ENCODE measurements at places on chromosomes 6 and 20.
A peak's percentile ranks its signal among the peaks of the same experiment; 100 is the strongest.

DNA sequence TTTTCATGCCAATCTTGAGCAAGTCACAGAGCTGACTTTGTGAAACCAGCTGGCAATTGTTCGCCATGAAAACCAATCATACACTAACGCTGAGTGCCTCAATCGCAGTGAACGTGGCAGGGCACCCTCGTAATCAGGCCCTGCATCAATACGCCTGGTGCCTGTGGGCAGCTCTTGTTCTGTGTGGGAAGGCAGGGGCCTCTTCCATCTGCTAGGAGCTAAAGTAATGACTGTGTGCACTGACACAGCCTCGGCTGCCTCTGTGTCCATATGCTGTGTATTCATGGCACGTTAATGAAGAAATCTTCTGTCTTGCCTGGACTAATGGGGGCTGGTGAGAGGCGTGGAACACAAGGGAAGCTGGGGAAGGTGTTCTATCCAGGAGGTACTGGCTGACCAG is 27.8 kb upstream of the SYNDIG1 start:
- no peak for DNase-seq

DNA sequence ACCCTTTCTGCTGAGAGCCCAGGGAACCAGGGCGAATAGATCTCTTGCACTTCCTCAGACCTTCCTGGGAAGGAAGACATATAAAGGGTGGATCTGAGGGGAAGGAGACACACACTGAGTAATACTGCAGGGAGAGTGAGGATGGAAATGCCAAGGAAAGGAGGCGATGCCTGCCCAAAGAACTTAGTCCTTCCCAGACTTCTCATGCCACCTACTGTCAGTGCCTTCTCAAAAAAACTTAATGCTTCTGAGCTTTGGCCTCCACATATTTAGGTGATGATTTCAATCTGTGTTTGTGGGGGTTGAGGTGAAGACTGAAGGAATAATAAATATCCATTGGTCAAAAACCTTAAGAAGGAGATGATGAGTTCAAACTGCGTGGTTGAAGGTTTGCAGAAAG is 9.7 kb downstream of the BTN3A1 start:
- no peak for DNase-seq

DNA sequence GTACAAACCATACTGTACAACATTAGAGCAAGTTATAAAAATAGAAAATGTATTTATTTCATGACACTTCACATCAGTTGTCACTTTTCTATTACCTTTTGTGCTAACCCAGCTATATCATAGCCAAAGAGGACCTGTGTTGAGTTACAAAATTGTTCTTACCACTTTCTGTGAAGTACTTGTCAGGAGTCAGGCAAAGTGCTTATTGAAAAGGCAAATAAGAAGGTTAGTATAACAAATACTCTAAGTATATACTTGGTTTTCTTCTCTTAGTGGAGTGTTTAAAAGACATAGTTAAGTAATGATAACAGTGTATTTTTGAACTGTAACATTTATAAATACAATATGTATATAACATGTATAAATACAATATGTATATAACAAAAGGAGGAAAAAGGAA is 88.9 kb downstream of the HIVEP1 start:
- no peak for DNase-seq

DNA sequence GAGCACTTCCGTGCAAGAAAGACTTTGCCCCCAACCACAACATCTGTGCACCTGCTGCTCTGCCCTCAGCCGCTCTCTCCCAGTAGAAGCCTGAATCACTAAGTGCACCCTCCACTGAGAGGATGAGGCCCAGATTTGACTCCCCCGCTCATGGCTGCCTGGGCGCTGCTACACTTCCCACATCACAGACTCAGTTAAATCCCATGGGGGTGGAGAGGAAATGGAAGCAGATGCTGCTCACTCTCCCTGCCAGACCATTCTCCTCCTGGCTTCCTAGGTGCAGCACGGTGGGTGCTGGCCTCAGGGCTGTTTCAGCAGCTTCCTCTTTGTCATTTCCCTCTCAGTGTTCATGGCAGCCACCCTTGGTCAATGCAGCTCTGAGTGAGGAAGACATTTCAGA is 4.8 kb downstream of the CST5 start:
- no peak for DNase-seq

DNA sequence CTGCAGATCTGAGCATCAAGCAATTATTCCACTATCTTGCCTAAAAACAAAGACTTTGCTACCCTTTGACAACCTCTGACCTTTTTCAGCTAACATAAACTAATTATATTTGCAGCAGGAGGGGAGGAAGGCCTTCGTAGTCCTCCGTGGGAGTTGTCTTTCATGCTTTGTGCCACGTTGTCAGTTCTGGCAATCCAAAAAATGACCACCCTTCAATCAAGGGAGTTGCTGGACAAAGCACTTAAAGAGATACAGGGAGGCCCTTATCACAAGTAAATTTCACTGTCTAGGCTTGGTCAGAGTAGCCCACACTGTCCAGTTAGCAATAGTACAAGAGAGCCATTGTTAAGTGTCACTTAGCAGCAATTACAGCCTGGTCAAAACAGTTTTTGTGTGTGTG is 578.9 kb downstream of the HAO1 start:
- DNase-seq: no peak

- DNase-seq: no peak
These were observed 295 bp upstream of the TBC1D22B start for GRCh38 chr6:37257320-37257633.

DNA sequence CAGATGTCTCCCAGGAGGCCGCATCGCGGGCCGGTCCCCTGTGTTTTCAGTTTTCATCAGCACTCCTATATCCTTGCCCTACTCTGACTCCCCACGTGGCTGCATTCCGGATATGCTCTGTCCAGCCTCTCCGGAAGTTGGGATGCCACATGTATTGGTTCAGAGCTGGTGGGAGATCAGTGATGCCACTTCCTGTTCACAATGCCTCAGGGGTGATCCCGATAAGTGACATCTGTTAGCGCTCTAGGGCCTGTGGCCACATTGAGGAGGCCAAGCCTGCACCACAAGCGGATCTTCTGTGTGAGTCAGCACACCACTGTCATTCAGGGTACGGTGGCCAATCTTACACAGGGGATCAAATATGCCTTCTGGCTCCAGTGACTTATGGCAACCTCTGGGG is 57.8 kb downstream of the PPP1R3G start:
- DNase-seq: peak; percentile 28

GRCh38 chr6:39362487-39362865 is 40.0 kb upstream of the KCNK16 start:
- no peak for DNase-seq

- no peak for DNase-seq
These were observed 115.8 kb downstream of the TRERF1 start for GRCh38 chr6:42335896-42336295.

DNA sequence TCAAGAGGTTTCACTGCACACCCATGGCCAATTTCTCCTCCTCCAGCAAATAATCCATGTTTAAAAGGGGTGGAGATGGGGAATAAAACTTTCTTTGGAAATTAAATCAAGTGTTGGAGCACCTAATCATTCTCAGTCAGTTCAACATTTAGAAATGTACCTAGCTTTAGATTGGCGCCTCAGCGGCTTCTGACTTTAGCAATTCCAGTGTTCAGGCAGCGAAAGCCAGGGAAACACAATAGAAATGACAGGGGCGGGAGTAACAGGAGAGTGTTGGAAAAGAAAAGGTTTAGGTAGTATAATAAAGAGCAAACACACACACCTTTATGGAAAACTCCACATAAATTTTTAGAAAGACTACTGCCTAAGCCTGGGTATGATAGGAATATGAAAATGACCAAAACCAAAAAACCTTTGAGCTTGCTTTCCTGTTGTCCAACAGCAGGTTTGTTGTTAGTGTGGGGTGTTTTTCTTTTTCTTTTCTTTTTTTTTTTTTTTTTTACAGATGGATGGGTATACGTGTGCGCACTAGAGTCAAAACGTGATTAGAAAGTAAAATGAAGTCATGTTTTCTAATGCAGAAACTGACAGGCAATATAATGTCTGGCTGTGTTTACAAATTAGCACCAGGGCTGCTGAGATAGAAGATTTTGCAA is 7.7 kb downstream of the TFAP2A start:
- no peak for DNase-seq

DNA sequence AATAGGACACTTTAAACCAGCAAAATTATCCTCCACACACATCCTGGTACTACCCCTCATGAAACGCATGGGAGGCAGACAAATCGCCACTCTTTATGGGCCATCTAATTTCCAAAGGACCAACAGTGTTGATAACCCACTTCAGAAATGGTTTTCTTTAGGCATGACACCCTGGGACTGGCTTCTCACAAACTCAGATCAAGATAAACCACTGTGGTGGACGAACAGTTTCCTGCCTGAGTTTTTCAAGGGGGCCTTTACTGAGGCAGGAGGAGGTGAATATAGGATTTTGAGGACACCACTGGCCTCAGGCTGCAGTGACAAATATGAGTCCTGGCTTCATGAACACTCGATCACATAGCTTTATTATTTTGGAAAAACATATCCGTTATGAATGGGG is 26.0 kb downstream of the TRAM2 start:
- no peak for DNase-seq

DNA sequence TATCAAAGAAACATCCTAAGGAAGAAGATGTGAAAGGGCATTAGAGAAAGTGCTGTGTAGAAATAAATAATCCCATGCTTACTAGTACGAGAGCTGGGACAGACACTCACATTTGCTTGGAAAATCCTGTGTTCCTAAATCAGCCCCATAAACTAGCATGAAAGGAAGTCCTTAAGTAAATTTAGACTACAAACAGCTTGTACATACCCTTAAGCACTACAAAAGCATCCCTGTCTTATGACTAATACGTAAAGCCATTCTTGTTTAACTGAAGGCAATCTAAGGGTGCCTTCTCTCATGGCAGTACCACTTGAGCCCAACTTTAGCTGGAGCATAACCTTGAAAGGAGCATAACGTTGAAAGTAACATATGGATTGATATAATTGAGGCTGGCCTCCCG is 15.4 kb upstream of the FOXQ1 start:
- no peak for DNase-seq

- DNase-seq: no peak
These were observed 43.6 kb upstream of the SLC32A1 start for GRCh38 chr20:38680500-38681306.

DNA sequence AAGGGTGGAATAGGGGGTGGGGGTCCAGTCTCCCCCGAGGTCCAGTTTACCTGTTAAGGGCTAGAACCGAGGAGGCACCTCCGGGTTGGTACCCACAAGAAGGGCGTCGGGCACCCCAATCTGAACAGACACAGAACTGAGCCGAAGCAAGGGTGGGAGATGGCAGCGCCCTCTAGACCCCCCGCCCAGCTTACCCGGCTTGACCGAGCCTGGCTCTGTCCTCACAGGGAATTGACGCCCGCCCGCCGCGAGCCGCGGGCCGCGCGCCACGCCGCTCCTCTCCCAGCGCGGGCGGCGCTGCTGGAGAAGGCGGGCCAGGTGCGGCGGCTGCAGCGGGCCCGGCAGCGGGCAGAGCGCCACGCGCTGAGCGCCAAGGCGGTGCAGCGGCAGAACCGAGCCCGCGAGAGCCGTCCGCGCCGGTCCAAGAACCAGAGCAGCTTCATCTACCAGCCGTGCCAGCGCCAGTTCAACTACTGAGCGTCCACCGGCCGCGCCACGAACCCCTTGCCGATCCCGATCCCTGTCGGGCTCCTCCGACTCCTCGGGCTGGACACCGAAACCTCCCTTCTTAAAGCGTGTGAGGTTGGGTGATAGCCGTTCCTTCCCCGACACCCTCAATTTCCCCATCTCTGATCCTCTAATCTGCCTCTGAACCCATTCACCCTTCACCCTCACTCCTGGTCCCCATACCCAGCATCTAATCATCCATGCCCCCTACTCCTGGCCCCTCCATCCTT is 5.9 kb downstream of the TP53INP2 start:
- peak; percentile 64 for DNase-seq

DNA sequence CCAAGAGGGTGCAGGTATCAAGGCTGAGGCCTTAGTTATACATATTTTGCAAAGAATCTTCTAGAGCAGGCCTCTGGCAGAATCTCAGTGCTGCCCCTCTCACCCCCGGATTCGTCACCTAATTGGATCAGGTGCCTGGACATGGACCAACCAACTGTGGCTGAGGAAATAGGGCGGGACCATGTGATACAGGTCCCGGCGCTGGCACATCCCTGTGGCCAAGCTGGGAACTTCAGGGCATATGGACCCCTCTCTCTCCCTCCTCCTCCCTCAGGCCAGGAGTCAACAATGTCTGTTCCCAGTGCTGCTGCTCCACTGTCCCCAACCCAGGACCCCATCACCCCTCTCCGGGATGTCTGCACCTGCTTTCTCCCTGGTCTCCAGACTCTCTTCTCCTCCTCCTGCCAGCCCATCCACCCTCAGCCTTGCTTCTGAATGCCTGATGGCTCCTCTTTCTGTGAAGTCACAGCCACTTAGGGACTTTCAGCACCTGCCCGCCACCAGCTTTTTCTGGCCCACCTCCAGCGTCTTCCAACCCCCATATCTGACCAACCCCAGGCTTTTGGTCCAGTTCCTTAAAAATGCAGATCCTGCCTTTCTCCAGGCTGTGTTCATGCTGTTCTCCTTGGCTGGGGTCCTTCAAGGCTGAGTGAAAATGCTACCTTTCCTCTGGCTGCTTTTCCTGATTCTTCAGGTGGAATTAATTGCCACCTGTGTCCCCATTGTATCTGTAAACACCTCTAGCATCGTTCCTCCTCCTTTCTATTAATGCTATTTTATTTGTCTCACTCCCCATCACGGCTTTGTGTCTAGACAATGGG is 19.0 kb upstream of the MLN start:
- no peak for DNase-seq

DNA sequence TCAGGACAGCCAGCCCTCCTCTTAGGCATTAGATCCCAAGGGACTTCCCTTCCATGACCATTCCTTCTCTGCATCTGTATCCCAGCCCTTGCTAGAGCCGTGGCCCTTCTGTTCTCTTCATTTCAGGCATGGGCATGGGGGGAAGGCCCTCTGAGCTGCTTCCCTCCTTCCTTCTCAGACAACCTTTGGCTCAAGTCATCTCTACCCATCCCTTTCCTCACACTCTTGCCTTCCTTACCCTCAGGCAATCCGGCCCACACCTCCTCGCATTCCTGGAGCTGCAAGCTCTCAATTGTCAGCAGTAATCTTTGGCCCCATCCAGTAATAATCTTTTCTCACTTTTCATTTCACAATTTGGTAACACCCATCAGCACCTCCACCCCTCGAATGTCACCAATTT is 426.9 kb upstream of the JARID2 start:
- DNase-seq: no peak

DNA sequence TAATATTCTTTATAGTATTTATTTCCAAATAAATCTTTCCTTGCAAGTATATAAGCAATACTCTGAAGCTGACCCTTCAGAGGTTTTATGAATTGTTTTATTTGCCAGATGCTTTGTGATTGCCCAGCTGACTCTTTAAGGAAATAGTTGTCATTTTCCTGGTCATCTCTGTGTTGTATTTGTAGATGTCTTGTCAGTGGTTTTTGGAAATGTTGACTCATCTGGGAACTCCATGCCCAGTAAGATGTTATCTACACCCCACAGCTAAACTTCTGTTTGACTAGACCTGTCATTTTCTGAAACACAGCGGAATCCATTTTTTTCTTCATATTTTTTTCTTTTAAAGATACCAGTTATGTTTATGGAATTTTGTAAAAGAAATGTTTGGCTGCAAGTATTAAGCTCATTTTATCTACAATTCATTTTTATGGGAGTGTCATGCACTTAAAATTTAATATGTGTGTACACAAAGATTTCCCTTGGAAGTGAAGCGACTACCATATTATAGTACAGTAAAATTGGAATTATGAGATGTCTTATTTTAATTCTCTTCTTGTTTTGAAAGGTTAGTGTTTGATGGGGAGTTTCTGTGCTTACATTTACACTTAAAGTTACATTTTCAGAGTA is 491.0 kb downstream of the NKAIN2 start:
- DNase-seq: no peak

GRCh38 chr6:161417717-161418462 is 144.0 kb upstream of the AGPAT4 start:
- peak; percentile 89 for DNase-seq
